ENCODE measurements at places on chromosomes 3 and 15. TPM values are rescaled to one million over a fixed set of nuclear protein-coding genes. Genes with fewer than 3 reads are reported as not detected.

Gene FRMD5
- total RNA-seq = not detected

Gene DOCK3
- total RNA-seq = 1.5 TPM

Gene DUOXA2
- total RNA-seq = not detected

Gene ARPC4
- total RNA-seq = 292 TPM

Gene INKA1
- 0.73 TPM for total RNA-seq

Gene DNAH12
- total RNA-seq = 0.20 TPM

Gene PAQR5
- total RNA-seq = not detected

Gene STARD5
- total RNA-seq = 6.1 TPM

Gene SPESP1
- 0.56 TPM for total RNA-seq

Gene LRRN1
- 0.05 TPM for total RNA-seq

Gene SOX14
- not detected for total RNA-seq

Gene GOLGA6L2
- not detected for total RNA-seq

Gene PPM1M
- 82.2 TPM for total RNA-seq

Gene PRR20G
- total RNA-seq = not detected

Gene APBA2
- 4.4 TPM for total RNA-seq

Gene CMTM7
- 65.3 TPM for total RNA-seq

Gene EIF1B
- 36.2 TPM for total RNA-seq

Gene TMEM266
- not detected for total RNA-seq

Gene ARHGAP11A
- total RNA-seq = 99.2 TPM

Gene WDR72
- not detected for total RNA-seq

Gene DPPA2
- total RNA-seq = not detected

Gene AGBL1
- not detected for total RNA-seq

Gene ERICH6
- not detected for total RNA-seq

Gene SAXO2
- 0.49 TPM for total RNA-seq

Gene RARB
- not detected for total RNA-seq

Gene TMEM40
- not detected for total RNA-seq

Gene PTH1R
- not detected for total RNA-seq

Gene HTR3E
- total RNA-seq = not detected

Gene TEX55
- total RNA-seq = not detected
